ENCODE measurements at places on chromosomes 16 and 17.

DNA sequence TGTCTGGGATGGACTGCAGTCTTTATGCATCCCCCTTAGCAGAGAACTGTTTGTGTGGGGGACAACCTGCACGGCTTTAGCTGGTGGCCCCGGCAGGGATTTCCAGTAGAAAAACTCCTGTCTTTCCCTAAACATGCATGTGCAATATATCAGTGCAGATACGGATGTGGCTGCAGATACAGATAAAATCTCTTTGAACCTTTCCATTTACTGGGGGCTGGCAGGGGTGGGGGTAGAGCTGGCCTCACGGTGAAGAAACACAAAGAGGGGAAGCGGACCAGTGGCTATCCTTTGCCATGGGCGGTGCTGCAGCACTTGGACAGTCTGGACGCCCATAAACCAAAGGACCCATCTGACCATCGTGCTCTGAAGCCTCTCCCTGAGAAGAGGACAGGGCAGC, 201.3 kb downstream of the ZFHX3 start:
- H3K27me3 ChIP-seq, result no peaks in the 10 kb centered on the region
- H3K36me3 ChIP-seq, result no peaks in the 10 kb centered on the region
- peaks cover 20% of the 10 kb centered on the region for H3K4me1 ChIP-seq
- H3K4me3 ChIP-seq, result no peak overlapping the region
- no peak for DNase-seq

DNA sequence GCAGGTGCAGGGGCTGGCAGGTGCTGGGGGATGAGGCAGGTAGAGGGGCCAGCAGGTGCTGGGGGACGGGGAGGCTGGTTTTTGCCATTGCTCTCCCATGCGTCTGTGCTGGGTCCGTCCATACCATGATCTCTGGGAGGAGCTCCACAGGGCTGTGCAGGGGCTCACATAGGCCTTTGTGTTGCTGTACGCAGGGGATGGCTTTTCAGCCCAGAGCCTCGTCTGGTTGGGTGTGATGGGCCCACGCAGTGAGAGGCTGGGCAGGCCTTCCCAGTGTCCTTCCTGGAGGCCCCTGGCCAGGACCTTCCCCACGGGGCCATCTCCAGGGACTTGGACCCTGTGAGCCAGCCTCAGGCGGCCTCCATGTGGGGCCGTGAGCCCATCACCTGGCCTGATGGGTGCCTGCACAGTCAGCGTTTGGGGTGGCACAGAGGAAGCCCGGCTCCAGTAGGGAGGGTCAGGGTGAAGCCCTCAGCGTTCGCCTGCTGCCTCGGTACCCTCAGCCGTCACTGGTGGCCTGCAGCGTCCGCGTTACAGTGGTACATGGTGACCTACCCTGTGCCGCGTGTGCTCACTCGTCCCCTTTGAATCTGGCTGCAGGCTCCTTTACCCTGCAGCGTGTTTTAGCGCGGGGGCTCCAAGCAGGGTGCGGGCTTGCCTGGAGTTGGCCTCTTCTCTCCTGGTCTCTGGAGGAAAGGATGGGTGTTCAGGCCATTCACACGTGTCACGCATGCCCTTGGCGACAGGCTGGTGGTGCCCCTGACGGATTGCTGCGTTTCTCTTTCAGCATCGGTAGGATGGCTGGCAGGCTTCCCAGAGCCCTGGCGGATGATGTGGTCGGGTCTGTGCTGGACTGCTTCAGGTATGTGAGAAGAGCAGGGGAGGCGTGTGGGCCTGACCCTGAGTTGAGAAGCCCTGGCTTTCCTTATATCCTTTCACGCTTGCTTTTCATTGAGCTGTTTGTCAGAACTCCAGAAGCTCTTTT, 30.6 kb downstream of the ZNF750 start:
- no peak overlapping the region for H3K27ac ChIP-seq
- no peaks in the 10 kb centered on the region for H3K36me3 ChIP-seq
- no peaks in the 10 kb centered on the region for H3K27me3 ChIP-seq
- no peak for DNase-seq

DNA sequence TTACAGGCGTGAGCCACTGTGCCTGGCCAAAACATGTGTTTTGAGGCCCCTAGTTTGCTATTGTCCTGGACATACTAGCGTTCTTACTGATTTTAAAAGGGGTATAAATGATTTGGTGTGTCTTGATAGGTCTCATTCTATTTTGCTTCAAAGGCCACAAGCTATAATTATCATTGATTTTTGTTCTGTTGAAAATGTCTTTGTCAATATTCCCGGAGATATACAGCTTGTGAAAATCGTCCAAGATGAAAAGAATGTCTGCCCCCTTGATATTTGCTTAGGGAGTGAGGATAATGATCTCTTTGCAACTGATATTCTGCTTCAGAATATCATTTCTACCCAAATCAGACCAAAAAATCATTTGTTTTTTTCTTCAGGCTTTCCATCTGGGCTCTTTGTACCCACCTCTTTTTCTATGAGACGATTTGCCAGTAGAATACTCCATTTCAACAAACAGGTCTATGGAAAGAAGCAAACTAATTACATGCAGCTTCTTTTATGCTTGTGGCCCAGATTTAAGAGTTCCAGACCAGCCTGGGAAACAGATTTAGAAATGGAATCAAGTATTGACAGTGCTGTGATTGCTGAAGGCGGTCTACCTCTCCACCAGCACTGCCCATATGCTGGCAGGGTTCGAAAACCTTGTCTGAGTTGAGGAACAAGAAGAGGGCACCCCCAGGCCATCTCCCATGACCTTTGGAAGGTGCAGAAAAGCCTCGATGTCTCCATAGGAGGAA, 14.1 kb upstream of the ST6GALNAC1 start:
- H3K36me3 ChIP-seq, result no peaks in the 10 kb centered on the region
- H3K4me1 ChIP-seq, result no peaks in the 10 kb centered on the region
- no peaks in the 10 kb centered on the region for H3K27me3 ChIP-seq
- no peak for DNase-seq
- no peak overlapping the region for H3K4me3 ChIP-seq

- H3K27ac ChIP-seq, result no peak overlapping the region
- H3K36me3 ChIP-seq, result no peaks in the 10 kb centered on the region
- DNase-seq, result no peak
- H3K4me3 ChIP-seq, result no peak overlapping the region
- H3K27me3 ChIP-seq, result no peaks in the 10 kb centered on the region
These were observed 25.0 kb downstream of the FOXK2 start for GRCh38 chr17:82544431-82545070.

DNA sequence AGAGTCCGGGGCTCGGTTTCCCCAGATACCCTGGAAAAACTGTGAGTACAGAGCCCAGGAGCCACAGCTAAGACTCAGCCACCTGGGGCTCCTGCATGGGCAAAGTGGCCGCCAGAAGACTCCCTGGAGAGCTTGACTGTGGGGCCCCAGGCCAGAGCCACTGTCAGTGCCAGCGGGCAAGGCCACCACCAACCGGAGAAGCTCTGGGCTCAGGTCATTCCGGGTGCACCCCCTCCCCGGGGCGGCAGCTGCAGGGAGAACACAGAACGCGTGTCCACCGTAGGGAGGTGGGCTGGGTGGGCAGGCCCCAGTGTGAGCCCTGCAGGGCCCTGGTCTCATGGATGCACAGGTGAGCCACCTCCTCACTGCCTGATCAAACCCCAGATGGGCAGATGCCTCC, 22.3 kb upstream of the RBFOX3 start:
- no peak for DNase-seq
- H3K4me3 ChIP-seq, result no peak overlapping the region
- no peak overlapping the region for H3K27ac ChIP-seq

DNA sequence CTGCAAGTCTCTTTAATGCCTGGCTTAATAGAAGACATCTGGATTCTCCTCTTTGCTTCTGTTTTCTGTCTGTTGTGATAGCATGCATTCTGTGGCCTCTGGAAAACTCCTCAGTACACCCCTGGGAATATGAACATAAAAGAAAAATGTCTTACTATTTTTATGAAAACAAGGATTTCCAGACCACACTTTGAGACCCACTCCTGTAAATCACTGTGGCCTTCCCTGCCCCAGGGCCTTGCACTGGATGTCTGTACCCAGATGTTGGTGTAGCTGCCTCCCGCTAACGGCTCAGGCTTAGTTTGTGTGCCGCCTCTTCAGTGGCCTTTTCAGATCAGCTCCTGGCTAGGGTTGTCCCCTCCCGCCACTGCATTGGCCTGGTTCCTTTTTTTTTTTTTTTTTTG, 126.6 kb downstream of the SOCS1 start:
- H3K27me3 ChIP-seq, result no peaks in the 10 kb centered on the region
- H3K4me3 ChIP-seq, result no peak overlapping the region
- H3K4me1 ChIP-seq, result no peaks in the 10 kb centered on the region
- no peaks in the 10 kb centered on the region for H3K36me3 ChIP-seq
- no peak for DNase-seq
- H3K27ac ChIP-seq, result no peak overlapping the region

DNA sequence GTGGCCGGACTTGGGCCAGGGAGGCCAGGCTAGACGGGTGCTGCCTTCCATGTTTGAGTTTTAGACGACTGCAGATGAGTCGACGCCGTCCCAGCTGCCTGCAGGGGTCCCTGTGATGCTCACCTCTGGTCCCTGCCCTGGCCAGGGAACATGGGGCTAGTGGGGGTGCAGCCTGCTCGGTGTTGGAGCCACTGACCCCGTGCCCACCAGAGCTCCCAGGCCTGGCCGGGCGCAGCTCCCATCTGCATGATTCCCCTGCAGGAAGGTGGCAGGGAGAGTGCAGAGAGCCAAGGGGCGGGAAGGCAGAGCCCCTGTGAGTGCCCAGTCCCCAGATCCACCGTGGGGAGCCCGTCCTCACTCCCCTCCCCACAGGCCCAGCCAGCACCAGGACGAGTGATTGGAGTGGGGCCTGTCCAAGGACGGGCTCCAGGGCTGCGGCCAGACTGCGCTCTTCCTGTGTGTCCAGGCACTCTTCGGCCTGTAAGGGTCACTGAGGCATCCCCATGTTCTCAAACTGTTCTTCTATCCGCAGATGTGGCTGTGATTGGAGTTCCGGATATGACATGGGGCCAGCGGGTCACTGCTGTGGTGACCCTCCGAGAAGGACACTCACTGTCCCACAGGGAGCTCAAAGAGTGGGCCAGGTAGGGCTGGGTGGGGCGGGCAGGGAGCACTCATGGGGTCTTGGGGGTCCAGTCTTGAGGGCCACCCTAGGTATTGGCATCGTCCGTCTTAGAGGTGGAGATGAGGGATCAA, 26.0 kb upstream of the CDH15 start:
- DNase-seq, result no peak
- peaks cover 53% of the 10 kb centered on the region for H3K36me3 ChIP-seq
- H3K4me1 ChIP-seq, result no peaks in the 10 kb centered on the region
- H3K27ac ChIP-seq, result no peak overlapping the region

- DNase-seq, result no peak
- no peak overlapping the region for H3K27ac ChIP-seq
- H3K36me3 ChIP-seq, result no peaks in the 10 kb centered on the region
- H3K4me3 ChIP-seq, result no peak overlapping the region
These were observed 96.6 kb upstream of the SMIM36 start for GRCh38 chr17:55607731-55608341.
